ENCODE measurements at places on chromosomes 5 and 9. TPM values are rescaled to one million over a fixed set of nuclear protein-coding genes. Genes with fewer than 3 reads are reported as not detected.
A peak's percentile ranks its signal among the peaks of the same experiment; 100 is the strongest.

DNA sequence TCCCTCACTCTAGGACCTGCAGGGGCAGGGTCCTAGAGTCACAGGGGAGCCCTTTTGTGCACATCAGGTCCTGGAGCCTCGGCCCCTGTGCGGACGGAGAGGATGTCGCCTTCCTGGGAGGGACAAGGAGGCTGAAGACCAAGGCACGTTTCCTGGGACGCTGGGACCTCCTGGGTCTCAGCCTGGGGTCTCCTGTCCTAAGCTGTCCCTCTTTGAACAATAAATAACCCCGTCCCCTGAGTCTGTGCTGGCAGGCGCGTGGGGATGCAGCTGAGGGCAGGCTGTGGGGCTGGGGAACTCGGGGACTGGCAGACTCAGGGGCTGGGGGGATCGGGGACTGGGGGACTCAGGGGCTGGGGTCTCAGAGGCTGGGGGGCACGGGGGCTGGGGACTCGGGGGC is 31.1 kb downstream of the PAEP start:
- no peak for DNase-seq

GRCh38 chr5:177111720-177112394 is 21.7 kb upstream of the NSD1 start:
- DNase-seq = peak; percentile 94

DNA sequence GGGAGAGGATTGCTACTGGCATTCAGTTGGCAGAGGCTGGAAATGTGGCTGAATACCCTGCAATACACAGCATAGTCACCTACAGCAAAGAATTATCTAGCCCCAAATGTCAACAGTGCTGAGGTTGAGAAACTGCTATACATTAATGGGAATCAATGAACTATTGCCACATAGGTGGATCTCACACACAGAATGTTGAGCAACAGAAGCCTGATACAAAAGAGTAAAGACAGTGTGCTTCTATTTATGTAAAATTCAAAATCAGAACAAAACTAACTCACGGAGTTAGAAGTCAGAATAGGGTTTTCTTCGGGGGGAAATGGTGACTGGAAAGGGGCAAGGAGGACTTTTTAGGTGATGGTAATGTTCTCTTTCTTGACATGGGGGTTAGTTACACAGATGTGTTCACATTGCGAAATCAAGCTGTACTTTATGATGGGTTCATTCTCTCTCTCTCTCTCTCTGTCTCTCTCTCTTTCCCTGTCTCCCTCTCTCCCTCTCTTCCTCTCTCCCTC is 45.7 kb upstream of the PANK3 start:
- DNase-seq = no peak

- no peak for DNase-seq
Measured at GRCh38 chr5:11700391-11700790, 203.9 kb downstream of the CTNND2 start.

GRCh38 chr9:78552802-78553201 is 255.9 kb downstream of the PSAT1 start:
- no peak for DNase-seq

CNTFR gene
- total RNA-seq = 18.0 TPM

All from WTC11 (cell line).